ENCODE measurements at places on chromosomes 1 and 21.
A peak's percentile ranks its signal among the peaks of the same experiment; 100 is the strongest.

DNA sequence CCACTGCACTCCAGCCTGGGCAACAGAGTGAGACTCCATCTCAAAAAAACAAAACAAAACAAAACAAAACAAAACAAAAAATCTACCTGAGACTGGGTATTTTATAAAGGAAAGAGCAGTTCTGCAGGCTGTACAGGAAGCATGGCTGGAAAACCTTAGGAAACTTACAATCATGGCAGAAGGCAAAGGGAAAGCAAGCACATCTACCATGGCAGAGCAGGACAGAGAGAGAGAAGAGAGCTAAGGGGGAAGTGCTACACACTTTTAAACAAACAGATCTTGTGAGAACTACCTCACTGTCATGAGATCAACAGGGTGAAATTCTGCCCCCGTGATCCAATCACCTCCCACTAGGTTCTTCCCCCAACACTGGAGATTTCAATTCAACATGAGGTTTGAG lies 198.3 kb upstream of the SAMSN1 start:
- DNase-seq: no peak

- DNase-seq: no peak
Measured at GRCh38 chr1:244151537-244151936, 100.5 kb downstream of the ZBTB18 start.

GRCh38 chr21:43728154-43728466 lies 9.2 kb downstream of the PDXK start:
- DNase-seq: no peak

- no peak for DNase-seq
Measured at GRCh38 chr1:28035420-28035819, 53.0 kb downstream of the EYA3 start.

DNA sequence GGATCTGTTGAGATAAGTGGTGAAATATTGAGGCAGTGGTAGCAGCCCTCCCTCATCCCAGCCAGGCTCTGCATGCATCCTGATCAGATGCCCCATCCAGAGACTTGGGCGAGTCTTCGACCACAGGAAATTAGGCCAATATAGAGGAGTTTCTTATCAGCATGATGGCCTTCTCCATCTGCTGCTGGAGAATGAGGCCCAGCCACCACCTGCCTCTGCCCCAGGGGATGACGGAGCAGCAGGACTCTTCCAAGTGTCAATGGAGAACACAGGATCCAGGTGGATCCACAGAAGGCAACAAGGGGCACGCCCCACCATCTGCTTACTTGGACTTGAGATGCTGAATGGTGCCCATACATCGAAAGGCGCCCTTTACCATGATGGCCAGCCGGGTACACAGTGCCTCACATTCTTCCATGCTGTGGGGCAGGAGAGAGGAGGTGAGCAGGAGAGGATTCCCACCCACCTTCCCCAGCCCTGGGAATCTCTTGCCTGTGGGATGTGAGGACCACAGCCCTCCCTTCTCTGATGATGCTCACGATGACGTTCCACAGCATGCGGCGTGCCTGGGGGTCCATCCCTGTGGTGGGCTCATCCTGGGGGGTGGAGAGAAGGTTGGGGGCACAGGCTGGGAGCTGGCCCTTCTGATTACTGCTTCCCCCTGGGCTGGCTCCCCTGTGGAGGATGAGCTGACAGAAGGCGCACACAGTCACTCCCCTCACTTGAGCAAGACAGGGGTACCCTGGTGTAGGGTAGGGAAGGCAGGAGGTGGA lies 91.5 kb upstream of the GCLM start:
- DNase-seq: no peak

- no peak for DNase-seq
Measured at GRCh38 chr1:107551456-107551855, 410.6 kb downstream of the NTNG1 start.

- DNase-seq: no peak
Measured at GRCh38 chr1:228653748-228654147, 81.5 kb upstream of the RHOU start.

GRCh38 chr1:177857285-177857684 lies 112.6 kb downstream of the SEC16B start:
- no peak for DNase-seq

DNA sequence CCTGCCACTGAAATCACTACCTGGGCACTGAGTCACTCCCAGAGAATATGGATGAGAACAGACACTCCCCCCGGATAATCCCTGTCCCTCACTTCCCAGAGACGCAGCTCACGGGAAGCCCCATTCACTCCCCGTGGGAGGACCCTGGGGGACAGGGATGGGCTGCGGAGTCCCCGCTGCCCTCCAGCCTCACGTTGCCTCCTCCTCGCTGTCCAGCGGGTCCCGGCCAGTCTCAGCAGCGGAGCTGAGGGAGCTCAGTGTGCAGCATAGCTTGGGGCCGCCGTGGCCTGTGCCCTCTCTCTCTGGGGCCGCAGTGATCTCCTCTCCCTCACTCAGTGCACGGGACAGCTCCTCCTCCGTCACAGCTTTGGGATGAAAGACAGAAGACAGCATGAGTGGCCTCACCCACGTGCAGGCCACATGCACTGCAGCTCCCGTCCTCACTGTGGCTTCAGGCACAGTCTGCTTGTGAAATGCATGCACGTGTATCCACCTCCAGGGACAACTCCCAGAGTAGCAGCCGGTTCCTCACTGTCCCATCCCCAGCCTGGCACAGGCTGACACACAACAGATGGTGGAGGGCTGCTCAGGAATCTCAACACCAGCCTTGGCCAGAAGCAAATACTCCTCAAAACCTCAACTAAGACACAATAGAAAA lies 7.4 kb downstream of the CFAP410 start:
- DNase-seq: peak; percentile 26

DNA sequence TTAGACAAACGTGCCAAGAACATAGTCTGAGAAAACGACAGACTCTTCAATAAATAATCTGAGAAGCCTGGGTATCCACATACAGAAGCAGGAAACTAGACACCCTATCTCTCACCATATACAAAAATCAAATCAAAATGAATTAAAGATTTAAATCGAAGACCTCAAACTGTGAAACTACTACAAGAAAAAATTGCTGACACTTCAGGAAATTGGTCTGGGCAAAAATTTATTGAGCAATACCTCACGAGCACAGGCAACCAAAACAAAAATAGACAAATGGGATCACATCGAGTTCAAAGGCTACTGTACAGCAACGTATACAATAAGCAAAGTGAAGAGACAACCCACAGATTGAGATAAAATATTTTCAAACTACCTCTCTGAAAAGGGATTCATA lies 292.8 kb upstream of the RGS18 start:
- no peak for DNase-seq

GRCh38 chr1:232137066-232137465 lies 492.9 kb downstream of the SIPA1L2 start:
- no peak for DNase-seq

- DNase-seq: peak; percentile 16
Measured at GRCh38 chr1:212752252-212752933, 39.2 kb downstream of the NSL1 start.

DNA sequence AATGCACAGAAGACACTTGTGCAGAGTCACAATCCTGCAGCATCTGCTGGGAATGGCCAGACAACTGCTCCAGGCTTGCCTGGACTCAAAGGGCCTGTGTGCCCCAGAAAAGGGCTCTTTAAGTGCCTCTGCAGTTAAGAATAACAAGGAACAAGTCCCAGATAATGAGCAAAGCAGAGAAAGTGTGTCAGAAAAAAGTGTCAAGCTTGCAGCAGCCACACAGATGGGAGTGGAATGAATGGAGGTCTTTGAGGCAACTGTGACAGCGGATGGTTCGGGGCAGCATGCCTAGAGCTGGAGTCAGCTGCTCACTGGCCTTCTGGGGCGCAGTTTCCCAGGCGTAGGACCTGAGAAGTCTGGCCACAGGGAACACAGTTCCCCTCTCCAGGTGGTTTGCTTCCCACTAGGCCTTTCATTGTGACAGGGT lies 5.1 kb downstream of the PARP1 start:
- DNase-seq: no peak

DNA sequence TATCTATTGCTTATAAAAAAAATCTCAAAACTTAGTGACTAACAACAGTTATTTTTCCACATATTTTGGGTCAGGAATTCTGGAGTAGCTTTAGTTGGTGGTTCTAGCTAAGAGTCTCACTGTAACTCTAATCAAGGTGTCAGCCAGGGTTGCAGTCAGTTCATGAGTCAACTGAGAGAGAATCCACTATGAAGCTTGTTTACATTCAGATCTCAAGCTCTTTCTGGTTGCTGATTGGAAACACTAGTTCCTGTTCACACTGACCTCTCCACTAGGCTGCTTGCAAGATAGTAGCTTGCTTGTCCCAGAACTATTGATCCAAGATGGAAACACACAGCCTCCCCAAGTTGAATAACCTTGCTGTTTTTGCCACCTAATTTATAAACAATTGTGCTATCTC lies 1192.1 kb upstream of the B3GALT2 start:
- peak; percentile 5 for DNase-seq

- no peak for DNase-seq
Measured at GRCh38 chr1:212982430-212983152, 32.2 kb downstream of the VASH2 start.

DNA sequence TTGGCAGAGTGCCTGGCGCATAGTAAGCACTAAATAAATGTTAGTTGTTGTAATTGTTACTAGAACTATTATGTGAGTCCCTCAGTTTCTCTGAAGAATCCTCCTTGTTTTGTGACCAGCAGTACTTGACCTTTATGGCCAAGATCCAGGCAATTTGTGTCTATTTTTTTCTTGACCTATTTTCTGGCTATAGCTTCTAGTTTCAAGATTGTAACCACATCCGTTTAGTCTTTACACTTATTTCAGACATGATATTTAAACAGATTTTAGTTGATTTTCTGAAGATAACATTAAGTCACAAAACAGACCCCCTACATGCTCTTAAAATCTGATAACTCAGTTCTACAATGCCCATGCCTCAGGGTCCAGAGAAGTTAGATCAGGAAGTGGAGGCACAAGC lies 50.3 kb downstream of the CDC7 start:
- no peak for DNase-seq

GRCh38 chr1:214362188-214362882 lies 81.4 kb downstream of the SMYD2 start:
- peak; percentile 35 for DNase-seq

GRCh38 chr1:201772178-201772577 lies 56.8 kb upstream of the IPO9 start:
- peak; percentile 73 for DNase-seq

DNA sequence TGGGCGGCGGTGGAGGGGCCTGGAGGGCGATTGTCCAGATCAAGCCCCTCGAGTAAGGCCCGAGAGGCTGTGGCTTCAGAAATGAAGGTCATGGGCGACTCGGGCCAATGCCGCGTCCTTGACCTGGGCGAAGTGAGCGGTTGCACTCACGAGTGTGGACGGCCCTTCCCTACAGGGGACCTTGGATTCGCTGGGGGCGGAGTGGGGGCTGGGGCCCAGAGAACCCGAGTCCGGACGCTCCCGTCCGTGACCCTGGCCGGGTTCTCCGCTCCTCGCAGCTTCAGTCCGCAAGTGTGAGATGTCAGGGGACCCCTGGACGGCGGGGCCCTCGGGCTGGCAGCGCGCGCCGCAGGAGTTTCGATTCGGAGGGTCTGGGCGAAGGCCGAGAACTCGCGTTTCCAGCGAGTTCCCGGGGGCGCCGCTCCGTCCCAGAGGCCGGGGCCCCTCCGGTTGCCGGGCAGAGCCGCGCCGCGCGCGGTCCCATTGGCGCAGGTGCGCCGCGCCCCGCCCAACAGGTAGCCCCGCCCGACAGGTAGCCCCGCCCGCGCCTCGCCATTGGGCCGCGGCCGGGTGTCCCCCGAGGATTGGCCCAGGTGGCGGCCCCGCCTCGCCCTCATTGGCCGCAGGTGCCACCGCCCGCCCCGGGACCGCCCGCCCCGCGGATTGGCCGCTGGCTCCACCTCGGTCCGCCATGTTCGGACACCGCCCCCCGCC lies at the start of gene PRKCZ:
TSS of gene PRKCZ (plus strand) at position 694 of the 714 bp plus-strand sequence. CDS start 220 bp downstream, outside the sequence.
- DNase-seq: no peak

- DNase-seq: peak; percentile 38
Measured at GRCh38 chr1:55347866-55348265, 132.7 kb upstream of the USP24 start.

DNA sequence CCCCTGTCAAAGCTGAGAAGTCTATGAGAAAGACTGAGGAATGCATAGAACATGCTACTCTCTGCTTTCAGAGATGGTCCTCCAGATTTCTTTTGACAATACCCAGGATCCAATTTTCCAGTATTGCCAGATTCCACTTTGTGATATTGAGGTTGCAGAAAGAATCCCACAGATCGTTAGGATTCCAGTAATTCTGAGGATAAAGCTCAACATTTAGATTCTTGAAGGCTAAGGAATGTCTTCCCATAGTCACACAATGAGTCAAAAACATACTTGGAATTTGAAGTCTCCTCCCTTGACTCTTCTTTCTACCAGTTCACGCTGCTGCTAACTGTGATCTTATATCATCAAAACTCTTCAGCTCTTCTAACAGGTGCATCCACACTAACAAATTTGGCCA lies 57.1 kb downstream of the TNFSF18 start:
- peak; percentile 90 for DNase-seq

- no peak for DNase-seq
Measured at GRCh38 chr1:245317217-245317616, 162.4 kb downstream of the KIF26B start.

GRCh38 chr1:90911353-90911752 lies 110.5 kb downstream of the ZNF644 start:
- no peak for DNase-seq

DNA sequence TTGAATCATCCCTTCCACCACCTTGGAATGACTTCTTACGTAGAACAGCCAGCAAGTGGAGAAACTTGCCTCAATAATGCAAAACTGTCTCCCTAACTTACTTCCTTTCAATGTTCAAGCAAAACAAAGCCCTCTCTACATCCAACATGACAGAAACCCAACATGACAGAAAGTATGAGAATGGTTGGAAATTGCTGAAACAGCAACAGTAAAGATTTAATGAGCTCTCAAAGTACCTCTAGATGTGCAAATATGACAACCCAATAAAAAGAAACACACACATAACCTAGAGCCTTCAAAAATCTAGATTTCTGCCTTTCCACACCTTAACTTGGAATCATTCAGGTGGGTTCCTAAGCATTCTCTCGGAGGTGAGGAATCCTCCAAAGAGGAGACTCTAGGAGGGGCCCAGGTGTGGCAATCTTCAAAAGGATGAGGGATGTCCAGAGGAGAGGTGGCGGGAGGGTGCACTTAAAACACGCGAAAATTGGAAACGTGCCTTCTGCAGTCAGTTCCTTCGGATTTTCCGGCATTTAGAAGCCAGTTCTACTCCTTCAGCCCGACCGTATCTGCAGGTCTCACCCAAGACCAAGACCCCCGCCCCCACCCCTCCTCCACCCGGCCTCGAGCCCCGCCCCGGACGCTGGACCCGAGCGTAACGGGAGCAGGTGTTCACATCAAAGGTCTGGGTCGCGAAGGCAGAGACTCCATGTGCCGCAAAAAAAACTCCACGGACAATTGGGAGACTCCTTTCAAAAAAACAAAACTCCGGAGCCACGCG lies 996 bp upstream of the MGST3 start:
- no peak for DNase-seq
